ENCODE measurements at places on chromosomes 3 and 15.

GRCh38 chr3:127815641-127816605, 6.4 kb downstream of the MGLL start:
- no peak for DNase-seq

DNA sequence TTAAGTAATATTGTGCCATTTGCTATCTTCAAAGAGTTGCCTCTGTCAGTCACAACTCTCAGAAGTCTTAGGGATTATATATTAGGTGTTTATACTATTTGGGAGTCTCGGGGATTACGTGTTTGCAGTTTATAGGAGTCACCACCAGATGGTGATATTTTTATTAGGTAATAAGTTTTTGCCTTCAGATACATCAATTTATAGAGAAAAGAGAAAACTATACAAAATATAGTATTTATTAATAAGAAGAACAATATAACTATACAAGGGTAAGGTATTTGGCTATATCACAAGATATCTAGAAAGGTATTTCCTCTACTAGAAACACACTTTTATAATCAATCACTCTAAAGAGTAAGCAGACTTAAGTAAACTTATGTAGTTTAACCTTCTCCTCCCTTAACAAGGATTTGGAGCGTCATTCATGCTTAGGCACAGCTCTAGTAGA, 10.7 kb upstream of the DHX36 start:
- DNase-seq: no peak

- no peak for DNase-seq
These were observed 30.7 kb upstream of the DUSP7 start for GRCh38 chr3:52086976-52087663.

GRCh38 chr3:27923349-27924068, 201.4 kb upstream of the EOMES start:
- no peak for DNase-seq

GRCh38 chr15:74994236-74994635, 1.1 kb upstream of the SCAMP5 start:
- DNase-seq: no peak

DNA sequence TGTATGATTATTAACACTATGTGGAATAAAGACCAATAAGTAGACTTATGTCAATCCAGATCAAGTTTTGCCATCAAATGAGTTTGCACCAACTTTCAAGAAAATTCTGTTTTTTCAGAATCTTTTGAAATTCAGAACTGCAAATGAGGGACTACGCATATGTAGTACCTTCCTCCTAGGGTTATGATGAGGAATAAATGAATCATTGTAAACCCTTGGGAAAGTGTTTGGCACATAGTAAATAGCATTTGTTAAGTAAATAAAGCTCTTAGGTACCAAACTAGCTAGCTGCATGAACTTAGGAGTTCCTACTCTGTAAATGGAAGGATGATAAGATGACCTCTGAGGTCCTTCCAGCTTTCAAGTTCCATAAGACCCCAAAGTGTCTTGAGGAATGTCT, 242.6 kb upstream of the SETMAR start:
- DNase-seq: no peak

DNA sequence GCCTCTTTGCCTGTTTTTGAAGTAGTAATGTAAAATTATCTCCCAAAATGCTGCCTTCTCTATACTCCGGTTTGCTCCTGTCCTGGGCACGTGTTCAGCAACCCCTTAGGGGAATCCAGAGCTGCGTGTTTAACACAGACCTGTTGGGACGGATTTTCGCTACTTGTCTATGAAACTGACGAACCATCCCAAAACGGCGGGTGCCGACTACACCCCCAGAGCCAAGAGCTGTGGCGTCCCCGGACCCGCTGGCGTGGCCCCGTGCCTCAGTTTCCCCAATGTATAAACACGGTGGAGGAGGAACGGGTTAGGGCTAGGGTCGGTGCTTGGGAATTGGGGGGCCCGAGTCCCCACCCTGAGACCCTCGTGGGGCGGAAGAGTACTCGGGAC, 473 bp downstream of the FHIT start:
- DNase-seq: no peak

GRCh38 chr3:118932822-118933558, 101.7 kb downstream of the IGSF11 start:
- DNase-seq: no peak

- DNase-seq: no peak
These were observed 20.0 kb downstream of the ARHGEF3 start for GRCh38 chr3:56781762-56782161.

DNA sequence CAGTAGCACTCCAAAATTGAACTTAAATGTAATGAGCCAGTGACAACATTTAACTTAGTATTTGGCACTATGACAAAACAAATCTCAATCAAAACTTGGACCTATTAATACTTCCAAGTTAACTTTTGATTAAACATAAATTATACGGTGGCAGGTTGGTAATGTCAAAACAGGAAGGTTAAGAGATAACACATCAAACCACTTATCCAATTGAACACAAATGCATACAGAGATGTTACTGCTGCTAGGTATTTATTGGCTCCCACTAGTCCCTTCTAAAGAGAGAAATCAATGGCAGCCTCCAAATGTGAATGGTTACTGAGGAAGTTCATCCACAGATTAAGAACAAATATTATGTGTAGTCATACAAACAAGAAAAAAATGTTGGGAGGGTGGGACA, 1.8 kb downstream of the GSK3B start:
- no peak for DNase-seq

DNA sequence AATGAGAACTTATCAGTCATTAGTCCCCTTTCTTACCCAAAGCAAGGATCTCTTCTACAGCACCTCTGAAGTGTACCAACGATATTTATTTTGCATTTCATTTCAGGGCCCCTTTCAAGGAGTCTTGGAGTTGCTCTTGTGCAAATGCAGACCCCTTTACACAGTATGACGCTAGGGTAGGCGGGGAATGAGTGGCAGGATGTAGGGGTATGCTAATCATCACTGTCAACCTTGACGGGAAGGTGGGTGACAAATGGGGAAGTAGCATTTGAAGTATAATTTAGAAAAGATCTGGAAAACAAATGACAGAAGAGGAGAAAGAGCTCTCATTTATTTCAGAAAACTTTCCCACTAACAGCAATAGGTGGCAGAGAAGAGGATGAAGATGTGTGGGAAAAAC, 94.4 kb downstream of the LRRN1 start:
- DNase-seq: no peak

DNA sequence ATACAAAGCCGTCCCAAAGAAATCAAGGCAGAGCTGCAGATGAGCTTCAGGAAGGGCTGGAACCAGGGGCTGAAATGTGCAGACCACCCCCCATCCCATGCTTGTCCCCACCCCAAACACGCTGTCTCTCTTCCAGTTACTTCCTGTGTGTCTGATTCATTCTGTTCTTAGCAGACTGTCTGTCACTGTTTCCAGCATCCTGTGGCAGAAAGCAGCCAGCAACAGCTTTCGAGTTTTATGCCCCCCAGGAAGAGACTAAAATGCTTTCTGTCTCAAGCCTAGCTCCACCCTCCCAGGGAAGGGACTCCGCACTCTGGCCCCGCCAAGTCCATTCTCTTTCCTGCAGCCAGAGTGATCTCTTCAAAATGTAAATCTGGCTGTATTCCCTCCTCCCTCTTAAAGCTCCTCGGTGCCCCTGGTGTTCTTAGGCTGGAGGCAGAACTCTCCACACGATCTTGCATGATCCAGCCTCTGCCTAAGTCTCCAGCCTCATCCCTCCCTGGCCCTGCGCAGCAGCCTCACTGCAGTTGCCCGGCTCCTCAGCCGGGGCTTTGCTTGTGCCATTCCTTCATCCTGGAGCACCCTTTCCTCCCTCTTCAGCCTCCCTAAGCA, 41.5 kb downstream of the HRH1 start:
- DNase-seq: peak; percentile 13

DNA sequence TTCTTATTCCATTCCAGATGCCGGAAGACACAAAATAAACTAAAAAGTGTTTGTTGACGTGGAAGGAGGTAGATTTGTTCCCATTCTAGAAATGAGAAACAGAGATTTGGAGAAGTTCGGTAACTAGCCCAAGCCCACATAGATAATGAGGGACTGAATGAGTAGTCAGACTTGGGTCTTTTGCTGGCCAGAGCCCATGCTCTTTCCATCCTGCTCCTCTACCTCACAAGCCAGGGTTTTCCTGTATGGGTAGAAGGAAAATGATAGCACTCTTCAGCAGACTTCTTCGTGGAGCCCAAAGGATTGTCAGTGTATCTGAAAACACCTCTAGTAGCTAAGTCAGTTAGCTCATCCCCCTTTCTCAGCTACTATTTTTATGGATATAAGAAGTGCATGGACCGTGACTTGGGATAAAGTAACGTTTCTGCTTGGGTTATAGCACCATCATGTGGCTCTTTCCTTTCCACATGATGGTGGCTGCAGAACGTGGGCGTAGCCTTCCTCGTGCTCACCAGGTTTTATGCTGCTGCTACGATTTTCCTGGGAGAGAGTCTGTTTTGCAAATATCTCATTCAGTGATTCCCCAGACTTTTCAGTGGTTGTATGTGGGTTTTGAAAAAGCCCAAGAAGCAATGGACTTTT, 84.6 kb downstream of the DGKG start:
- no peak for DNase-seq

DNA sequence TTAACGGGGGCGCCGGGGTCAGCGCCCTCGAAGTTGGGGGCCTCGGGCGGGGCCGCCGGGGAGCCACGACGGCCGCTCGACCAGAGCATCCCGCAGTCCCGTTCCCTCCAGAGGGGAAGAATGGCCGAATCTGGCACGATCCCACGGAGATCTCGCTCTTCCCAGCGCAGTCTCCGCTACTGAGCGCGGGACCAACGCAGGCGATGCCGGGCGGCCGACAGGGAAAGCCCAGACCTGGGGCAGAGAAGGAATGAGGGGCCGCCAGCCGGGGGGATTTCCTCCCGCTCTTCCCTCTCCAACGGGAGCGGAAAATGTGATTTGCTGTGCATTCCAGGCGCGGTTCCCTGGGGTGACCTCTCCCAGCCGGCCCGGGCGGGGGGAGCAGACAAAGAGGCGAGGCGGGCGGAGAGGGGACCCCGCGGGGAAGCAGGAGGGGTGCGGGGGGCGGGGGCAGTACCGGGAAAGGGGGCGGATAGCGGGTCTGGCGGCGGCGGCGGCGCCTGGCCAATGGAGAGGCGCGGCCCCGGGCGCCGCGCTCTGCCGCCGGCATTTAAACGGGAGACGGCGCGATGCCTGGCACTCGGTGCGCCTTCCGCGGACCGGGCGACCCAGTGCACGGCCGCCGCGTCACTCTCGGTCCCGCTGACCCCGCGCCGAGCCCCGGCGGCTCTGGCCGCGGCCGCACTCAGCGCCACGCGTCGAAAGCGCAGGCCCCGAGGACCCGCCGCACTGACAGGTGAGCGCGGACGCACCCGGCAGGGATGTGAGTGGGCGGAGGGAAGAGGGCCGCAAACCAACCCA, at the start of gene GREM1:
GREM1 (plus strand) TSS at position 579 of the 801 bp plus-strand sequence. CDS start 12,687 bp downstream, outside the sequence.
- no peak for DNase-seq

GRCh38 chr3:43776101-43776500, 85.4 kb downstream of the ABHD5 start:
- DNase-seq: no peak

GRCh38 chr3:120093119-120093910, 932 bp downstream of the GSK3B start:
- peak; percentile 4 for DNase-seq

DNA sequence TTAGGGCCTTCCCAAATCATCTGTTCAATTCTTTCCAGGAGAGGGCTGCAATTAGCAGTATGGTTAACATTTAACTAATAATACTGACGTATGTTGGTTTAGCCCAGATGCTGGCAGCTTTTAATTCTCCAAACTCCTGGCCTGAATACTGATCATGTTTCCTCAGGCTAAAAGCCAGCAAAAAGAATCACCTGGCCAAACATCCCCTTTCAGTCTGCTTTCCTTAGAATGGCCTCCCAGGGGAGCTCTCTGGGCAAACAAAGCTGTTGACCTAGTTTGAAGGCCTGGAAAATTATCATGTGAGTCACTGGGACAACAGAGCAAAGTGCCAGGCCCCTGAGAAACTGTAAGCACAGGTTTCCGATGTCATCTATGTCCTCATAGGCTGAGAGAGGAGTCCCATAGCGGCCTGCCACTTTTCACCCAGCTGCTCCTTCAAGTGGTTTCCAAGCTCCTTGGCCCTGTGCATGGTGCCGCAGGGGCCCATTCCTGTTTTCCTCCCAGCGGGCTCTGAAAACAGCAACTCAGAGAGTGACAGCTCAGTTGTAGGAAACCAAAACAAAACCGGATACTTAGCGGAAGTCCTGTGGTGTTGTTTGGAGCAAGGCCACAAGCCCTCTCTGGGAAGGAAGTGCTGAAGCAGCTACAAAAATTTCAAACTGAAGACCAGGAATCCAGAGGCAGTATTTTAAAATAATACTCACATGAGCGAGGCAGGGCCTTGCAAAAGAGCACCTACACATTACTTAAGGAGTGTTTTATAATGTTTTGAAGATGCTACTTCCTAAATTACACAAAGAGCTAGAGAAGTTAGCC, 36.5 kb upstream of the RAB11A start:
- DNase-seq: peak; percentile 19

- DNase-seq: no peak
These were observed 9.0 kb downstream of the KIF9 start for GRCh38 chr3:47273564-47273963.

DNA sequence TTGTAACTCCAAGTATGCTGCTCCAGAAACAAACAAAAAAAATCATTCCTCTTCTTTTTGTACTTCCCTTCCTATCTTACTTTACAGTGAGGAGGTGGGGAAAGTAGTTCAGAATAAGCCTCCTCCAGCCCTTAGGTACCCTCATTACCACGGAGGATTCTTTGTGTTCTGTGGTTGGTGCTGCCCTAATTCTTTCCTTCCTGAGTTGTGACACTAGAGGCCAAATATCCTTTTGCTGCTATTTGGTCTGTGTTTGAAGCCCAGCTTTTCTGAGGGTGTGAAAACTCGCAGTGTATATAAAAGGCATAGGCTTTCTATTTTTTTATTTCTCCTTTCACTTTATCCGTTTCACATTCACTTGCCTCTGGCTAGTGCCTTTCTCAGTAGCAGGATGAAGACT, 98.2 kb downstream of the HHLA2 start:
- DNase-seq: no peak

- no peak for DNase-seq
These were observed 348.1 kb downstream of the LSAMP start for GRCh38 chr3:116097226-116097625.

DNA sequence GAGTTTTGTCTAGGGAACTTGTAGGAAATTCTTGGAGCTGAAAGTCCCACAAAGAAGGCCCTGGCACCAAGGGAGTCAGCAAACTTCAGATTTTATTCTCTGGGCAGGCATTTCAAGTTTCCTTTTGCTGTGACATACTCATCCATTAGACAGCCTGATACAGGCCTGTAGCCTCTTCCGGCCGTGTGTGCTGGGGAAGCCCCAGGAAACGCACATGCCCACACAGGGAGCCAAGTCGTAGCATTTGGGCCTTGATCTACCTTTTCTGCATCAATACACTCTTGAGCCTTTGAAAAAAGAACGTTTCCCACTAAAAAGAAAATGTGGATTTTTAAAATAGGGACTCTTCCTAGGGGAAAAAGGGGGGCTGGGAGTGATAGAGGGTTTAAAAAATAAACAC, 15.0 kb downstream of the TIGIT start:
- no peak for DNase-seq

GRCh38 chr3:119562307-119562961, 3.0 kb upstream of the CD80 start:
- no peak for DNase-seq

GRCh38 chr3:54957711-54958110, 29.9 kb upstream of the LRTM1 start:
- DNase-seq: no peak

GRCh38 chr15:69780981-69781380, 316.7 kb downstream of the TLE3 start:
- DNase-seq: no peak
